NCI-H1930 (cell line): ENCODE measurements at places on chromosomes 16 and 17.

DNA sequence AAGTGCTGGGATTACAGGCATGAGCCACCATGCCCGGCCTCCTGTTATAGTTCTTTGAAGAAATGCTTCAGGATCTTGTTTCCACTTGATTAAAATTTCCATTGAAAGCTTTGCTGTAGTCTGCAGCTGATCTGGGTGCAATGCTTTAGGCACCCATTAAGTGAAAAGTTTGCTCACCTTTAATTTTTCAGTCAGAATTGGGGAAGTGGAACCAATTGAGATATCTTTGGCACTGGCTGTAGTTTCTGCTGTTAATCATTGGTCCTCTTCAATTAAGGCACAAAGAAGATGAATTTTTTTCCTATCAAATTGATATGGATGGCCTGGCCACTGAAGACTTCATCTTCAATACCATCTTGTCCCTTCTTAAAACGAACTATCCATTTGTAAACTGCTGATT is 336.1 kb upstream of the TBX2 start:
- no peak for DNase-seq

DNA sequence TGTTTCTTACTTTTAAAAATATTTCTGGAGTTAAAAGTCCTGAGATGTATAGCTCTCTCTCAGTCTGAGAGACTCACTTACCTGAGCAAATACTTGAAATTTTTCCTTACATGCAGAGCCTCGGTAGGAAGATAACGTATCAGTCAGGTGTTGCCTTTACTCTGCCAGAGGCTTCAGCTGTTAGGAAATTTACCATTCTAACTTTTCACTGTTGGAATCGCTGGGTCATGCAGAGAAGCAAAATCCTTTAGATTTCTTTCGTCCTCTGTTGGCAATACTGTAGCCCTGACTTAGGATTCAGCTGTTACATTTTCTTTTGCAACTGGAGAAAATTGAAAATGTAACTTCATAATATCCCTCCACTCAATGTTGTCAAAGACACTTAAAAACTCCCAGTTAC is 20.0 kb upstream of the KCNJ16 start:
- no peak for DNase-seq

GRCh38 chr16:89242795-89243200 is 25.3 kb downstream of the ZNF778 start:
- no peak for DNase-seq

DNA sequence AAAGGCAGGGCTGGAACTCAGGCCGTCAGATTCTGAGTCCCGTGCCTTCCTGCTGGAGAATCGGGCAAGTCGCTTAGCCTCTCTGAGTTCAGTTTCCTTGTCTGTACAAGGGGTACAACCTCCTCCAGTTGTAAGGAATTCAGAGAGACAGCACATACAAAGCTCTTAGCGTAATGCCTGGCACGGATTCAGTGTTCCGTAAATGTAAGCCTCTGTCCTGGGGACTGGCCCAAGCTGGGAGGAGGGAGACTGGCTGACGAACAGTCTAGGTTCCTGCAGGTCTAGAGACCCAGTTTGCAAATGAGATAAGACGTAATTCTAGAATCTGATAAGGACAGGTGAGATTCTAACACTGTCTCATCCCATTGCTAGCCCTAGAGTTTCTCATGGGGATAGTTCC is 9.9 kb downstream of the METTL22 start:
- DNase-seq: no peak

DNA sequence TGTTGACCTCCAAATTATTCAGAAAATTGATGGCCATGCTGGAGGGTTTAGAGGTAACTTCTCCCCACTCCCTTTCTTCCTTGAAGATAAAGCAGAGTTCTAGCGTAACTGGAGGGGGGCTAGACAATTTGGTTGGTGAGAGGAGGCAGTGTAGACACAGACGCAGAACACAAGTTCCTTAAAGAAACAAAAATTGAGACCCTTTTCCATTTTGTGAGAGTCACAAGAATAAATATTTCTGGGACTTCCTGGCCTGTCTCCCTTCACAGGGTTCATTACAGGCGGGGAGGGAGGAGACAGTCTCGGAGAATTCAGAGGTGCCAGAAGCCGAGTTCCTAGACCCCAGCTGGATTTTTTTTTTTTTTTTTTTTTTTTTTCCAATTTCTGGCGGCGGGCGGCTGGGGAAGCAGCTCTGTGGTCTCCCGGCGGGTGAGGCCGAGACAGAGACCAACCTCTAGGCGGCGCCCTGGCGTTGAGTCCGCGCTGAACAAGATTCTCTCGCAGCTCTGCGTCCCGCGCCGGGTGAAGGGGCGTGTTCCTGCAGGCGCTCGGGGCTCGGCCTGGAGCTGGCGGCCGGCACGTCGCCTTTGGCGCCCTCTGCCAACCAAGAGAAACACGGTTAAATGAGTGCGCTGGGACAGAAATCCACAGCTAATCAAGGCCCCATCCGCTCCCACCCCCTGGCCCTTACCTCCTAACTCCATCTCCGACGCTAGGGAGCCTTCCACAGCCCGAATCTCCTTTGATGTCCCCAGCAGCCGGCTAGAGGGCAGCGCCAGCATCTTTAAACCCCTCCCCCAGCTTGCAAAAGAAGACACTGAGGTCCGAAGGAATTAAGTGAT is 10.2 kb upstream of the HOXB9 start:
- DNase-seq: peak; percentile 87

GRCh38 chr17:47300718-47301117 is 23.0 kb upstream of the EFCAB13 start:
- no peak for DNase-seq

GRCh38 chr17:76833747-76834146 is 34.5 kb upstream of the MGAT5B start:
- DNase-seq: no peak

- no peak for DNase-seq
Measured at GRCh38 chr17:37137906-37138514, 189.3 kb downstream of the AATF start.

DNA sequence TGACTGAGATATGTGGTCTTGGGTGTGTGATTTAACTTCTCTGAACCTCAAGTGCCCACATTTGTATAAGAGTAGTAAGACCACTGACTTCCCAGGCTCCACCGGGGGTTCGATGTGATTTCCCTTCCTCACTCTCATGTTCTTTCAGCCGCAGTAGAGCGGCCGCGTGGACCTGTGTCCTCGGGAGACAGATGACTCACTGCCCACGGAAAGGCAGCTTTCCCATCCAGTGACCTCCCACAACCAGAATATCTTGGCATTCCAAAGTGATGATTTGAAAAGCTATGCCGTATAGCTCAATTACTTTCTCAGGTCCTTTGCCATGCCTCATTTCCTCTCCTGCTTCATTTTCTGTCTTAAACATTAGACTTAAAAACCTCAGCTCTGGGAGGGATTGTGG is 73.6 kb downstream of the IL21R start:
- DNase-seq: no peak

DNA sequence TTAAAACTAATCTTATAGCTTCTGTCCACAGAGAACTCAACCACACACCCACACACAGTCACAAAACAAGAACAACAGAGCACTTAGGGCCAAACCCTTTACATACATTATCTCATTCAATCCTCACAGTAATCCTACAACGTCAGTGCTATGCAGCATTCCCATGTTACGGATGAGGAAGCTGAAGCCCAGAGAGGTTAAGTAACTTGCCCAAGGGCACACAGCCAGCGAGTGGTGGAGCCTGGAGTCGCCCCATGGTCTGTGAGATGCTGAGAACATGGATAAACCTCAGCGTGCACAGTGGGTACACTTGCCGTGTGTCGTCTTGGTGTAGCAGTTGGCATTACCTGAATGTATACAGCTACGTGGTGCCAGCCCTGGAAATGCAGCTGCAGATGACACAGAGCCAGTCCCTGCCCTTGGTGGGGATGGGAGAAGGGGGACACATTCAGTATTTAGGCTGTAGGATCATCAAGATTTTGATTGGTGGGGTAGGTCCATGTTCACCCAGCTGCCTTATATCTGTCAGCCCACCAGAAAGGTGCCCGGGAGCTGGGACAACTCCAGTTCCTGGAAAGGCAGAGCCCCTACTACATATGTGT is 177.0 kb downstream of the IRF8 start:
- DNase-seq: no peak

- DNase-seq: no peak
Measured at GRCh38 chr17:57355090-57355859, 99.0 kb downstream of the MSI2 start.

DNA sequence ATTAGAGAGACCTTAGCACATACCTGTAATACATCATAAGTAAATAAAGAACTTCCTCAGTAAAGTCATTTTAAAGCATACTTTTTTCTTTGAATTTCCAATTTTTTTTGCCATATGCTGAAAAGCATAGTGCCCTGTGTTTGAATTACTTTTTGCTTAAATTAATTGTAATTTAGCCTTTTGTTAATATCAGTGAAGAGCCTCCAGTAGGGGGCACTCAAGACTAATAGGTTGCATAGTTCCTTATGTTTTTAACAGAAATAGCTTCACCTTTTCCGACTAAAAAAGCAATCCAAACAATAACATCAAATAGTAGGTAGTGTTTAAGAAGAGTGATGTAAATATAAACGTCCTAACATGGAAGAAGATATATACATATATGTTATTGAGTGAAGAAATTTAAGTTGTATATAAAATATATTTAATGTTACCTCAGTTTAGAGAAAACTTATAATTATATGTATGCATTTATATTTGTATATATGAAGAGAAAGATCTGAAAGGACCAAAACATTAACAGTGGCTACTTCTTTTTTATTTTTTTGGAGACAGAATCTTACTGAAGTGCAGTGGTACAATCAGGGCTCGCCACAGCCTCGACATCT is 18.6 kb downstream of the RAD51C start:
- DNase-seq: no peak

- DNase-seq: no peak
Measured at GRCh38 chr16:73916829-73917594, 379.6 kb upstream of the PSMD7 start.

DNA sequence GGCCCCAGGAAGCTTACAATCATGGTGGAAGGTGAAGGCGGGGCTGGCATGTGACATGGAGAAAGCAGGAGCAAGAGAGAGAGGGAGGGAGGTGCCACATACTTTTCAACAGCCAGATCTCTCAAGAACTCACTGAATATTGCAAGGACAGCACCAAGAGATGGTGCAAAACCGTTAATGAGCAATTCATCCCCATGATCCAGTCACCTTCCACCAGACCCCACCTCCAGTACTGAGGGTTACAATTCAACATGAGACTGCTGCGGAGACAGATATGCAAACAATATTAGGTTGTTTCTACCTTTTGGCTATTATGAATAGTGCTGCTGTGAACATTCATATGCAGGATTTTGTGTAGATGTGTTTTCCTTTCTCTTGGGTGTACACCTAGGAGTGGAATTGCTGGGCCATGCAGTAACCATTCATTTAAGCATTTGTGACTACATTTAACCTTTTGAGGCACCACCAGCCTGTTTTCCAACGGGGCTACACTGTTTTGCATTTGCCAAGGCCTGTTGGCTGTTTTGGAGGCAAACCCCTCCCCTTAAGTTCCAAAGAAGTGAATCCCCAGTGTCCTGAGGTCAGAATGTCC is 28.8 kb downstream of the PLCG2 start:
- no peak for DNase-seq

- DNase-seq: no peak
Measured at GRCh38 chr17:37338847-37339246, 36.9 kb upstream of the C17orf78 start.

GRCh38 chr17:34248511-34249024 is 6.5 kb upstream of the CCL2 start:
- DNase-seq: no peak

- DNase-seq: no peak
Measured at GRCh38 chr16:78128913-78129312, 29.5 kb downstream of the WWOX start.

- DNase-seq: no peak
Measured at GRCh38 chr17:78783711-78784324, 1.7 kb upstream of the CYTH1 start.

DNA sequence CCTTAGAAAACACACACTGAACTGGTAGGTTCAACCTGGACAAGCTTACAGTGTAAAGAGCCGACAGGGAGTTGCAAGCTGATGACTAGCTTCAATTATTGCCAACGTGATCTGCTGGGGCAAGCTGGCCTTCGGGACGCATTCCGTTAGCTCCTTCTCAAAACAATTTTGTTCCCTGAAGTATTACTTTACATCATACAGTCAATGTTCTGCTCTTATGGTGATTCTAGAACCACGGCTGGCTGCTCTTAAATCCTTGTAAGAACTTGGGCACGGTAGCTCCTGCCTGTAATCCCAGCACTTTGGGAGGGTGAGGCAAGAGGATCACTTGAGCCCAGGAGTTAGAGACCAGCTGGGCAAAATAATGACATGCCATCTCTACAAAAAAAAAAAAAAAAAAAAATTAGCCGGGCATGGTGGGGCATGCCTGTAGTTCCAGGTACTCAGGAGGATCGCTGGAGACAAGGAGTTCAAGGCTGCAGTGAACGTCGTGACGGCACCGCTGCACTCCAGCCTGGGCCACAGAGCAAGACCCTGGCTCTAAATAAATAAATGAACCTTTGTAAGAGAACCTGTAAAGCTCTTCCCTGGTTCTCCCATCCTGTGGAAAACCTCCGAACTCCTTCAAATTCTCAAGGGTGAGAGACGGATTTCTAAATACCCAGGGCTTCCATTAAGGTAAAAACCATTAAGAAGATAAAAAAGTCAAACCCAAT is 2.0 kb downstream of the CDIP1 start:
- no peak for DNase-seq

GRCh38 chr16:85168732-85169256 is 56.5 kb upstream of the CIBAR2 start:
- DNase-seq: peak; percentile 17

GRCh38 chr17:49557312-49558024 is 18.2 kb upstream of the NXPH3 start:
- DNase-seq: peak; percentile 48

DNA sequence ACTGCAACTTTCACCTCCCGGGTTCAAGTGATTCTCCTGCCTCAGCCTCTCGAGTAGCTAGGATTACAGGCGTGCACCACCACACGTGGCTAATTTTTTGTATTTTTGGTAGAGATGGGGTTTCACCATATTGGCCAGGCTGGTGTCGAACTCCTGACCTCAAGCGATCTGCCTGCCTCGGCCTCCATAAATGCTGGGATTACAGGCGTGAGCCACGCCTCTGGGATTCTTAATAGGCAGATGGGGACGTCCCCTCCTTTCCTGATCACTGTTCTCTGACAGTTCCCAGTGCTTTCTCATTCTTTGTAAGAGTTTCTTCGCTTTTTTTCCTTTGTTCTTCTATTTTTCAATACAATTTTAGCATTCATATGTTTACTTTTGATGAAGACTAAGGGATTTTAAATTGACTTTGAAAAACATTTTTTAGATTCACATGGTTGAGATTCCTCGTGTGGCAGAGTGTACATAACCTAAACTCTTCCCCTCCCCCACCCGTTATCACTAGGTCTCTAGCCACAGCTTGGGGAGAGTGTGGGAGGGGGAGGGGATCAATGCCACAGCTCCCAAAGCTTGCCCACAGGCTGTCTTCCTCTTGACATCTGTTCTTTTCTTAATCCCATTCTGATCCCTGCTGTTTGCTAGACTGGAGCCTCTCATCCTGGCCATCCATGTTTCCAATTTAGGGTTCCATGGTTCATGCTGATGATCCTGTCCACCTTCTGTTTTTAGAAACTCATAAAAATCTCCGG is 11.0 kb downstream of the ADORA2B start:
- no peak for DNase-seq

GRCh38 chr17:80068301-80069222 is 32.1 kb downstream of the CCDC40 start:
- DNase-seq: no peak

- DNase-seq: no peak
Measured at GRCh38 chr17:14330492-14330962, 29.6 kb downstream of the HS3ST3B1 start.
